Cardiac fibroblast (primary cell): ENCODE measurements at places on chromosomes 1 and 21.

DNA sequence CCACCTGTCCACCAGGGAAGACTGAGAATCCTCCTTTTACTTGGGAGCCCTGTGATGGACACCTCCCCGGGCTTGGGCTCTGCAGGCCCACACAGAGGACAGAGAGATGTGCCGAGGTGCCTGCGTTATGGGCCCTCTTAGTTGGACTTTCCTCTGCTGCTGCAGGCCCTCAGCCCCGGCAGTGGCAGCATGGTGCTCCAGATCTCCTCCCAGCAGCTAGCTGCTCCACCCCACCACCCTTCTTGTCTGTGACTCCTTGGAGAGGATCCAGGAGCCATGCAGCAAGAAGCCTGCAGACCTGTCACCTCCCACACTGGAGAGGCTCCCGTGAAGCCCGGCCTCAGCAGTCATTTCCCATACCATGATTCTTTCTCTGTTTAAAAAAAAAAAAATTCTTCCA, 27.4 kb downstream of the PHGDH start:
- no peak for DNase-seq

DNA sequence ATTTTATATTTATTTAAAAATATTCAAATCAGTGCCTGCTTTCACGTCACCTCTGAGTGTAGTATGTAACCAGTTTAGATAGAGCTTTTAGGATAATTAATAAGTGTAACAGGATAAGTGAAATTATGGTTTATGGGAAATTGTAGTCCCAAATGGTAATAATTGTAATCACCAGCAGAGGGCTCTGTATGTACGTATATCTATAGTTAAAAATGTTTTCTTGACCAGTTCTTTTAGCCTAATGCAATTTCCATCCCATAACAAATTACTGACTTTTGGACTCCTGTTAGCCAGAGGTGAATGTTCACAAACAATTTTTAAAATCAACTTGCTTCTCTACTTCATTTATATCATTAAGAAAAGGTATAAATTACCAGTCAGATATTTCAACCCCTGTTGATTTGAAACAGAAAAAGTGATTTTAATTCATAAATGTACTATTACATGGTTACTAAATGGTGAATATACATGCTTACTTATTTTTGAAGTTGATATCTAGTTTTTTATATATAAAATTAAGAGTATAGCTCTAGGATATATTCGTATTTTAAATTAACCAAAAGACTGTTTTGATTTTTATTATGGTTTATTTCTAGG, 25.3 kb downstream of the SLC30A7 start:
- peak; percentile 74 for DNase-seq

DNA sequence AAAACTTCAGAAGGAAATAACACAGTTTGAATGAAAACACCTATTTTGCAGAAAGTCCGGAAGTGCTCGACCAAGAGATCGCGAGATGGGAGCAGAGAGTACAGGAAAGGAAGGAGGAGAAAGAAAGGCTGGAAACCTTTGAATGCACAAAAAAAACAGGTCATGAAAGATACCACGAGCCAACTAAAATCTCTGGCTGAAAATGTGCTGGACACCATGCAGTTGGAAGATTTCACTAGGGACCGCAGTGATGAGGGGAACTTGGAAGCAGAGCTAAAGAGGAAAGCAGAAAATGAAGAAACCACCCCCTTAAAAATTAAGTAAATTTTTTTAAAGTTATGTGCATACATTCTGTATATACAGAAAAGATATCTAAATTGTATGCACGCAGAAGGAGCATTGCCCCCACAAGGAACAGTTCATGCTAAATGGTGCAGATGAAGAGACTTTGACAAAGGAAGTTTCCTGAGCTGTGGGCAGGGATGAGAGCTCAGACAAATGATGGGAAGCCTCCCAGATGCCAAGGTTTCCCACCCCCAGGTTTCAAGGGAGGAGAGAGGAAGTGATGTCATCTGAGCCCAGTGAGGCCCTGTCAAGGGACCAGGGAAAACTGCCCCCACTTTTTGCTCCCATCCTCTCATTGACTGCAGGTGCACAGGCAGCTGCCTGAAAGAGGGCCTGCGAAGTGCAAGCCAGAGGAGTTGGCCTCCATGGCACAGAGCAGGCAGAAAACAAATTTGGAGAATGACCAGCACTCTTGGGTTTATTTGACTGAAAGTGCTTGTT, 52.5 kb downstream of the ETS2 start:
- DNase-seq, result no peak

- DNase-seq, result peak; percentile 86
These were observed 2.2 kb downstream of the JUN start for GRCh38 chr1:58781541-58782177.

DNA sequence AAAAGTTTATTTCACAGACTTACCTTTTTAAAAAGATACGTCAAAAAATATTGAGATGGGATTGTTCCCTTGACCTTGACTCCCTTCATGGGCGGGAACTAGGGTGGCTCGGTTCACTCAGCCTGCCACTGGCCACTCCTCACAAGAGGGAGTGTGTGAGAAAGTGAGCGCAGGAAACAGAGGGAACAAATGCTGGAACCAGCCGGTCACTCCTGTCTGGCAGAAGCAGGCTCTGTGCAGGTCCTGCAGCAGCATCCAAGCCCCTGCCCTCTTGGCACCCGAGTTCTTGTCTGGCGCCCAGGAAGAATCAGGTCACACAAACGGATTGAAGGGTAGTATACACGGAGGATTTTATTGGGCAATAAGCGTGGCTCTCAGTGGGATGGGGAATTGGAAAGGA, 58.9 kb downstream of the ZNF648 start:
- DNase-seq, result no peak

DNA sequence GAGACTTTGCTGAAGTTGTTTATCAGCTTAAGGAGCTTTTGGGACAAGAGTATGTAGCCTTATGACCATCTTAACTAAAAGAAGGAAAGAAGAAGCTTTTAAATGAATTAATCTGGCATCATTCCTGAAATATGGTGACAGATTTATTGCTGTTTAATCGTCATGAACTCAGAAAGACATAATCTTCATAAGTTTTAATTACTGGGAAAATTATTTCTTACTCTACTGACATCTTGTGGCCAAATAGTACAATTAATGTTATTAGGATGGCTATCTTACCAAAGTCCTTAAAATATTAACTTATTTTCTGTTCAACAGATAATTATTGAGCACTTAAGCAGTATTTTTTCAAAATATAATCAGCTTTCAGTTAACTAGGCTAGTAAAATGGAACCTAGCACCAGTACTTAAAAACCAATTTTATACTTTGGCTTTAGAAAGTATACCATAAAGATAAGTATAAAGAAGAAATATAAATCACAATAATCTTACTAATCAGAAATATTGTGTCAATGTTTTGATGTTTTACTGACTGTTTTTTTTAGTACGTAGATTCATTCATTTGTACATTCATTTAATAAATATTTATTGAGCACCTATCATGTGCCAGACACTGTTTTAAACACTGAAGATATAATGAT, 34.7 kb upstream of the GPR25 start:
- DNase-seq, result peak; percentile 49

GRCh38 chr21:31012133-31013089, 25.9 kb downstream of the KRTAP19-8 start:
- no peak for DNase-seq

GRCh38 chr1:186374303-186375151, 526 bp downstream of the TPR start:
- DNase-seq, result peak; percentile 40

DNA sequence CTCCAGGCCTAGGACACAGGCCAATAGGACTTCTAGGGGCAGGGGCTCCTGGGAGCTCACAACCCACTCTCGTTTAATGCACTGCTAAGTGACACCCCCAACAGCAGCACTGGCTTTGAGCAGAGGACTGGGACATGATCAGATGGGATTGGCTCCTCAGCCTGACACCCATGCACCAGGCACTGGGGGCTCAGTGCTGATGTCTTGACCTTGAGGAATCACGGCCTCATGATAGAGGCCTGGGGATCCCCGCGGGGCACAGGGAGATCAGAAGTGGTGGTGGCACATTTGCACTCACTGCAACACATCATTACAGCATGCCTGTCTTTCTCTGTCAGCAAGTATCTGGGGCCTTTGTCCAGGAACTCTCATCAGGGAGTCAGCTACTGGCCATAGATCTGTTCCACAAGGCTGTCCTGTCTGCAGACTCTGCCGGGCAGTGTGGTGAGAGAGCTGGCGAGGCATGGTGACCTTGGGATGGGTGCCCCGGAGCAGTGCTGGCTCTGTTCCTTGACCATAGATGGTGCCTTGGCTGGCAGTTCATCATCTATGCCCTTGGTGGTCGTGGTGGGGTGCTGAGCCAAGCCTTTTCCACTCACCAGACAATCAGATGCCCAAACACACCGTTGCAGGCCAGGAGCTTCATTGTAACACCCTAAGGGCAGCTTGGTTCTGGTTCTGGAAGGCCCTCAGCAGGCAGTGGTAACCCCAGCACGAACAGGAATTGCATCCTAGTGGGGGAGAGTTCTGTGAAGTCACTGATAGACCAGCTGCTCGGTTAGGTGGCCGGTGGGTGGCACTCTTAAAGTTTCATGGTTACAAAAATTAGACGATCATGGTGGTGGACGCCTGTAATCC, 22.2 kb upstream of the PARP1 start:
- no peak for DNase-seq

DNA sequence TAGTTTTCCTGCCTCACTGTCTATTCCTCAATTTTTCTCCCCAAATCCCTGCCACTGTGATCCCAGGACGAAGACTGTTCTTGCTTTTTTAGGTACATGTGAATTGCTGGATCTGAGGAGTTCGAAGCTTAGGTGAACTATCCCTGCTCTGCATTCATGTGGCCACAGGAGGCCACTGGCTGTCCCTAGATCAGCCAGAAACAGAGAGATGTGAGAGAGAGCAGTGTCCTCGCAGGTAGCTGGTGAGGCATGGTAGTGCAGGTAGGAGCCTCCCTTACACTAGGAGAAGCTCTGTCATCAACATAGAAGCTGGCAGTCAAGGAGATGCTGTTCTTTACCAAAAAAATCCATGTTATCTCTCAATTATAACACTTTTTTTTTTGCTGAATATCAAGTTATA, 71.5 kb downstream of the USP24 start:
- no peak for DNase-seq

DNA sequence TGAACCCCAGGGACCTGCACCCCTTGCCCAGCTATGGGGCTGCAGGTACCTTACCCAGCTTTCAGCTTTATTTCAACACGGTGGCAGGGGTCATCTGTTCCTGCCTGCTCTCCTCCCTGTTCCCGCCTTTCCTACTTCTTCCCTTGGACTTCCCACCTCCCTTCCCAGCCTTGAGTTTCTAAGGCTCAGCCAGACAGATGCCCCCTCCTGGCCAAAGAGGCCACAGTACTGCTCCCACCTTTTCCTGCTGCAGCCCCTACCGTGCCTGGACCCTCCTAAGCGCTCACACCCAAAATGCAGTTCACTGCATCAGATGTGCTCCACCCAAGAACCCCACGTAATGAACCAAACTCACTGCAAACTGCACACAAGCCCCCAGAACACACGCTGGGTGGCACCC, 7.7 kb downstream of the NOC2L start:
- no peak for DNase-seq

DNA sequence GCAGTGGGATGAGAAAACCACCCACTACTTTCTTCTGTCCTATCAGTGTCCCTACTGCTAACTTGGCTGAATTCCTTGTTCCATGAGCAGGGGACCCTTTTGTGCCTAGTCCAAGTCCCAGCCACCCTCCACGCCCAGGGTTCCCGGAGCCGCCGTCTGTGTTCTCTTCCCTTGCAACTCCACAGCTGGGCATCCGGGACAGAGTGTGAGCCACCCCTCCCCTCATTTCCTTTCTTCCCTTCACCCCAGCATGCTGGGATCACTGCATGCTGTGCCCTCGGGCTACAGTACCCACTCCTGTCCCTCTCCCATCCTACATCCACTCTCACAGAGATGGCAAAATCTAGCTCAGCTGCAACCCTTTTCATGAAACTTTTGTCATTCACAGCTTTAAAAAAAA, 44.5 kb downstream of the PGBD5 start:
- DNase-seq, result no peak

DNA sequence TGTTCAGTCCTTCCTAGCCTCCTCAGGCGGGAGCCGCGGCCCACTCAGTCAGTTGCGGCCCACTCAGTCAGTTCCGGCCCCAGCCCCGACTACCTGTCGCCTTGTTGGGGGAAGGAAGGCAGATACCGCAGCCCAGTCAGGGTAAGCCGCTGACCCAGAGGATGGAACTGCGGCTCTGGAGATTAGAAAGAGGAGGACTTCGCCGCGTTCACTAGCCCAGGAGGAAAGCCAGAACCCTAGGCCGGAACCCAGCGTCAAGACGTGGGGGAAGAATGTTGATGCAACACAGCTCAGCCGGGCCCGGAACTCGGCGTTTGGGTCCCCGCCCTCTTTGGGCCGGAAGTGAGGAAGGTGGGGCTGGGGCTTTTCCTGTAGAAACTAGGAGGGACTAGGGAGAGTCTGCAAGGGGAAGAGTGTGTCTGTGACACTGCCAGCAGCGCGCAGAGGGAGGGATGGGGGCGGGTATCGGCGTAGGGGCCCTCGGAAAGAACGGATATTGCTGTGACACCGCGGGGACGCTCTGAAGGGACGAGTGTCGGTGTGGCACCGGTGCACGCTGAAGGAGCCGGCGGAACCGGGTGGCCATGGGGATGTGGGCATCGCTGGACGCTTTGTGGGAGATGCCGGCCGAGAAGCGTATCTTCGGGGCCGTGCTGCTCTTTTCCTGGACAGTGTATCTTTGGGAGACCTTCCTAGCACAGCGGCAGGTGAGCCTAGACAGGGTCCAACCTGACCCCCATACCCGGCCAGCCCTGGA, at the start of gene ZMPSTE24:
ZMPSTE24 (plus strand) TSS at position 549 of the 757 bp plus-strand sequence; CDS start at position 585, 36 bp downstream.
- peak; percentile 99 for DNase-seq

- peak; percentile 55 for DNase-seq
These were observed 580 bp downstream of the DVL1 start for GRCh38 chr1:1348420-1349255.

- no peak for DNase-seq
These were observed 460.5 kb downstream of the SIPA1L2 start for GRCh38 chr1:232169436-232169835.

GRCh38 chr1:221724931-221725605, 16.8 kb downstream of the DUSP10 start:
- peak; percentile 65 for DNase-seq

DNA sequence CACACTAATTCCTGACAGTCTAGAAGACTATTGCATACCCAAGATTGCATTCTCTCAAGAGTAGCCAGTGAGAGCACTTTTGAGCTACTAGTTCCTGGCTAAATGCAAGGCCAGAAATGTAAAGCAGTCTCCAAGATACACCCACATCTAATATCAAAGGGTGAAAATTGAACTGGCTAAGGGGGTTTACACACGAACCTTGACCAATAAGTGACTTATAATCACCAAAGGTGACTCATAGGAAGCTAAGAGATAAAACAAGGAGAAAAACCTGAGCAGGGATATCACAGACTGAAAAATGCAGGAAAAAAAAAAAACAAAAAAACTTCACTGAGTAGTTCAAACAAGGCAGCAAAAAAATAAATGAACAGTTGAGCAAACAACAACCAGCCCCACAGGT, 172.2 kb upstream of the RRP15 start:
- no peak for DNase-seq
